ENCODE measurements at places on chromosomes 12 and 14.

DNA sequence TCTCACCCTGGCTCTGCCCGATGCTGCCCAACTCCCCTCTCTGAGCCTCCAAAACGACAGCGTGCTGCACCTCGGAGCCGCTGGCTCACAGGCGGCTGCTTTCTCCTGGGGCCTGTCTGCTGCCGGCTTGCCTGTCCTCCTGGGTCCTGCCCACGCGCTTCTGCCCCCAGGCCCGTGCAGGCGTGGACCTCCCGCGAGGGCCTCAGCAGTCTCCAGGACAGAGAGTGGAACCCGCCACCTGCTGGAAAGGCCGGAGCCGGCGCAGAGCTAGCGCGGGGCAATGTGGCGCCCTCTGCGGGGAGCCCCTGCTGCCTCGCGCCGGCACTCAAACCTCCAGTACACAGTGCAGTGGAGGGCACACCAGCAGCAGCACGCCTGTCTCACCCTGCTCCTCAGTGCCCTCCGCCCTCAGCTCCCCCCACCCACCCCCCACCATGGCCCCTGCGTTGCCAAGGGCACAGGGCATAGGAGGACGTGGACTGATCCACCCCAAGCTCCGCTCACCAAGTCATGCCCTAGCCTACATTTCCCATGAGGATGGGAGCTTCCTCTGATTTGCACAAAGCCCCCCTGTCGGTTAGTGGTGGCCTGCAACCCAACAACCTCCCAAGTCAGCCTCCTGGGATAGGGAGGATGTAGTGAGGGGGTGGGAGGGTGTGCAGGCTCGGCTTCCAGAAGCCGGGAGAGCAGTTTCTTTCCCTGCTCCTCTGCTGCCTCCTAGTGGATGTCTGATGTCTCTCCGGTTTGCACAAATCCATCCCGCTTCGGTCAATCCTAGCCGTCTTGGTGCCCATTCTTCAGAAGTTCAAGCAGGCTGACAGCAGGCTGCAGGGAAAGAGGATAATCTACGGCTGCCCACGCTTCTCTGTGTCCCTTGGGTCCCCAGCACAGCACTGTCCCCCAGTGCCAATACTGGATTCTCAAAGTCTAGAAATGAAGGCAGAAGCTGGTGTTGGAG is 25.2 kb downstream of the KRT8 start:
- DNase-seq = no peak

DNA sequence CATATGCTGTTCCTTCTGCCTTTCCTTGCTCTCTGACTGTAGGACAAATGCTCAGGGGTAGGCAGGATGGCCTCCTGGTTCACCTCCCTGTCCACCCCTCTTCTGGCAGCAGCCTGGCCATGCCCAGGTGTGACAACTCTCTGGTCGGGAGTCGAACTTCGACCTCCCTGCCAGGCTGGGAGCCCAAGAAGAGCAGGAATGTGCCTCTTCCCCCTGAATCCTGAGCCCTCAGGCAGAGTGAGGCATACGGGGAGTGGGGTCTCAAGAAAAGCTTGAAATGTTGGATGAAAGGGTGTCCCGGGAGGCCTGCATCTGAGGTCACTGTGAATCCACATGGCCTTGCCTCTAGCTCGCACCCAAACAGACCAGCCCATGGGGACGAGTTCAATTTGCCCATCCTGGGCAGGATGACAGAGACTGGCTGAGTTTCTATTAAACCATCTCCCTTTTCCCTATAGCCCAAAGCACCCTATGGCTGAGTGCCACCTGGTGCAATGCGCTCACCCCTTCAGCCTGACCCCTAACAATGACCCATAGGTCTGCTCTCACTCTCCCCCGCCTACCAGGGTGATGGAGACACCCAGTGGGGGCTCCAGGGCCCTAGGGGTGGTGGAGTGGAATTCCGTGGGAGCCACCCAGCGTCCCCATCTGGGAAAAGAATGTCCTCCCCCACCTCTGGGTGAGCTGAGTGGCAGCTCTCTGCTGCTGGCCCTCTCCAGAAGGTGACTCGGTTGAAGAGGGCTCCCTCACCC is 52.9 kb upstream of the DIO3 start:
- DNase-seq = no peak

- DNase-seq = no peak
These were observed 482 bp upstream of the IFI27L2 start for GRCh38 chr14:94129758-94130414.

- DNase-seq = no peak
These were observed 151.3 kb downstream of the DICER1 start for GRCh38 chr14:95006051-95006450.
